ENCODE measurements at places on chromosomes 4 and X.

- DNase-seq: no peak
Observed at GRCh38 chr4:8156617-8157016, 2.0 kb downstream of the ABLIM2 start.

- DNase-seq: no peak
Observed at GRCh38 chr4:27830251-27830650, 969.6 kb downstream of the STIM2 start.

DNA sequence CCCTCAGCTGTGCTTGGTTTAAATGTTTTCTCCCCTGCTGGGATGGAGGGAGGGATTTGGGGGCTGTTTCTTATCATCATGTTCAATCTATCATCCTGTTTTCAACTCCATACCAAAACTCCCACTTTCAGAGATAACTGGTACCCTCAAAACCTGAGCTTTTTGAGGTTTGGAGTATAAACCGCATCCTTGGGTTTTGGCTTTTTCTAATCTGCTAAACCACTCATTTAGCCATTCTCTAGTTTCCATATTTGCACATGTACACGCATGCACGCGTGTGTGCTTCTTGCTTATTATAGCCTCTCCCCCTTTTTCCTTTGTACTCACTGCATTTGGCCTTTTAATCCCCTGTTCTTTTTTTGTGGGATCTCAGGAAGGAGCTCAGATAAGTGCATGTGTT, 116.7 kb upstream of the TEX13D start:
- no peak for DNase-seq

DNA sequence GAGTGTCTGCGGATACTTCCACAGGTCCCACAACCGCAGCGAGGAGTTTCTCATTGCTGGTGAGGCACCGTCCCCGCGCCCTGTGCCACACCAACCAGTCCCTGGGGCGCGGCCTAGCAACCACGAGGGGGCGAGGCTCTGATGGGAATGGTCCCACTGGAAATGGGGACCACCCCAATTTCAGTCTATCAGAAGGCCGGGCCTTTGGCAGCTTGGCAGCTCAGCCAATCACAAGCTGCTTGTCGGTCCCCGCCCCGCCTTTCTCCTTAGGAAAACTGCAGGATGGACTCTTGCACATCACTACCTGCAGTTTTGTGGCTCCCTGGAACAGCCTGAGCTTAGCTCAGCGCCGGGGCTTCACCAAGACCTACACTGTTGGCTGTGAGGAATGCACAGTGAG, 3.0 kb downstream of the TIMP1 start:
- no peak for DNase-seq

GRCh38 chr4:179867300-179867878, 2375.8 kb upstream of the TENM3 start:
- no peak for DNase-seq

GRCh38 chr4:111502626-111503025, 642.6 kb upstream of the FAM241A start:
- no peak for DNase-seq

DNA sequence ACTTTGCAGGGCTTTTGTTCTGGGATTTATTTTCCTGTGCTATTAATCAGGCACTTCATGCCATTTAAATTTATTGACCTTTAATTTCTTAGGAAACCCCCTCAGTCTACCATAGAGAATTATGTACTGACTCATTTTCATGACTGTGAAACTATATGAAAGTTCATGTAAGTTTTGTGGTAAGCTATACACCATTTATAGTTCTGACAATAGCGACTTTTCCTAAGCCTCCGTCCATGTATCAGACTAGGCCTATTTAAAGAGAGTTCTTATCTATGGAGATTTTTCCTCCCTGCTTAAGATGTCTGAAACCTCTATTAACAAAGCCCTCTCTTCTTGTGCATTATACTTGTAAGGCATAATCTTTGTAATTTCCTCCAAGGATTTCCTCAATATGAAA, 111.6 kb downstream of the AFF2 start:
- no peak for DNase-seq

DNA sequence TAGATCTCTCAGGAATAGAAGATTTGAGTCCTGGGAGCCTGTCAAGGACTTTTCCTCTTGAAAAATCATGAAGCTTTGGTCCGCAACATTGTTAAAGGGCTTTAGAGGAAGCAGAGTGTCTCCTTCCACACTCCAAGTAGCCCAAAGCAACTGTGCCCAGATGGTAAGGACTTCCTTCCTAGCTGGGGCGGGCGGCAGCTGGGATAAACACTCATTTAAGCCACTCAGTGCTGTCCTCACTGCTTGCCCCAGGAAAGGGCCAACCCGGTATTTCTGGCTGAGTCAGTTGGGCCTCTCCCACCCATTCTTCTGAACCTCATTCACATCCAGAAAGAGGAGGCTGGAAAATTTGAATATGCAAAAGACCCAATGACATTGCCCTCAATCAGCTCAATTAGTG, 144.3 kb downstream of the CHIC2 start:
- no peak for DNase-seq

All from stimulated activated CD8-positive, alpha-beta memory T cell treated with anti-CD3 and anti-CD28 coated beads, Interleukin-7, amount 100 ng/mL, for 1 hour (primary cell).